Head of caudate nucleus (tissue), 42 donors: ENCODE measurements at places on chromosomes 3 and 15.
A peak's percentile ranks its signal among the peaks of the same experiment; 100 is the strongest.

- no peak for DNase-seq
Observed at GRCh38 chr3:122795674-122796195, 866 bp downstream of the SLC49A4 start.

DNA sequence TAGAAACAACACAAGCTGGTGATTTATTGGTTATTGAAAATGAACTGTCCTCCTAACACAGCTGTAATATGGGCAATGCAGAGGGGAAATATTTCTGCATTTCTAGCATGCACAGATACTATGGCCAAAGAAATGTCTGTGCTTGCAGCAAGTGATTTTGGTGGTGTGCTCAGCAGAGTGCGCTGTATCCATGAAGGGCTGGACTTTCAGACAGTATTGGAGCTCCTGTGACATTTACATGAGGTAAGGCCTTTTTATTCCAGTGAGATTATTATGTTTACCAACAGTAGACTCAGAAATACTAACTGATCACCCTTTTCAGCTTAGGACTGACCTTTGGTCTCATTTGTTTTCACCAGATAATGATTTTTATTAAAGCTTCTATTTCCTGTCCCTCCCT lies 1302.6 kb upstream of the EPHA6 start:
- no peak for DNase-seq

GRCh38 chr15:94236608-94237007 lies 5.2 kb downstream of the MCTP2 start:
- no peak for DNase-seq

- no peak for DNase-seq
Observed at GRCh38 chr3:161637559-161637958, 141.0 kb downstream of the OTOL1 start.

DNA sequence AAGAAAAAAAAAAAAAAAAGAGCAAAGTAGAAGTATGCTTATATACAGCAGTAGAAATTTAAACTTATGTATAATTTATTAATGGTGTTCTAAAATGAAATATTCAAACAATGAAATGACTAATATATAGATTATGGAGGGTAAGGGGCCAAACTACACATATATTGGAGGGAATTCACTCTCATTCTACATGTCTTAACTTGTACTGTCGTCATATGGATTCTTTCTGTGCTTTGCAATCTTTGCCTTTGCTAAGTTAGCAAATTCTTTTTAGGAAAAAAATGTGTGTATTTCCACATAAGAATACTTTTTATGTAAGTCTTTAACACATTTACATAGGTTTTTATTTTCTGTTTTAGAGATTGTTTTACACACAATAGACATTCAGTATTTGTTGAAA lies 118.9 kb upstream of the MBNL1 start:
- no peak for DNase-seq

- DNase-seq: no peak
Observed at GRCh38 chr3:119945291-119945690, 149.0 kb downstream of the GSK3B start.

DNA sequence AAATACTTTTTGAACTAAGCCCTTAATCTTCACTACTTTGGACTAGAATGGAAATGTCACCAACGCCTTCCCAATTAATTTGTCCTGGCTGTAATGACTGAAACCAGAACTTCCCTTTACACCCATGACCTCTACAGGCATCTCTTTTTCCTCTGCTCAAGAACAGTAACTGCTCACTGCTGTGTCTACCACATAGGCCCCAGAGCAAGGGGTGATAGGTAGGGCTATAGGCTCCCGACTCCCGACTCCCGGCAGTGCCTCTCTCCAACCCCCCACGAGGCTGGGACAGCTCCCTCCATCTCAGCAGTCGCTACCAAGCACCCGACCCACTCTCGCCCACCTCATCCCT lies 384 bp upstream of the LEKR1 start:
- no peak for DNase-seq

DNA sequence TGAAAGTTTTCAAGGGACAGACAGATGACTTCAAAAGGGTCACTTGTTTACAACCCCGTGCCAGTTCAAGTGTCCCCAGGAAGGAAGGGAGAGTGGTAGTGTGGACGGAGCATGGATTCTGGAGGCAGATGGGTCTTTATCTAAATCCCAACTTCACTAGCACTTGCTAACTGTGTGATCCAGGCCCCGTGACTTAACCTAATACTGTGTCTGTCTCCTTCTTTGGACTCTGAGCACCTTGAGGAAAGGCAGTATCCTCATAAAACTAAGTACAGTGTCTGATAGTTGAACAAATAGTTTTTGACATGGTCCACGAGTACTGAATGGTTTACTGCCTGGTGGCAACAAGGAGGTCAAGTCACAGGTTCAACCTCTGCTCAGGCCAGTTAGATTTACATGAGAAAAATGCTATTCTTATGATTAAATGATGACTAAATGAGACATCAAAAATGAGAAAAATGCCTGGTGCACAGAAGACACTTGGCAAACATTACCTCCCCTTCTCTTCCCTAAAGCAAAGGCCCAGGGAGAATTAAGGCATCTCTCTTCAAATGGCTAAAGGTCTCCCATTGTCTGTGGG lies 48.9 kb downstream of the ABCC5 start:
- DNase-seq: no peak

- DNase-seq: no peak
Observed at GRCh38 chr3:33491721-33492120, 51.5 kb upstream of the UBP1 start.

- DNase-seq: no peak
Observed at GRCh38 chr3:102092617-102093466, 243.5 kb downstream of the NFKBIZ start.

DNA sequence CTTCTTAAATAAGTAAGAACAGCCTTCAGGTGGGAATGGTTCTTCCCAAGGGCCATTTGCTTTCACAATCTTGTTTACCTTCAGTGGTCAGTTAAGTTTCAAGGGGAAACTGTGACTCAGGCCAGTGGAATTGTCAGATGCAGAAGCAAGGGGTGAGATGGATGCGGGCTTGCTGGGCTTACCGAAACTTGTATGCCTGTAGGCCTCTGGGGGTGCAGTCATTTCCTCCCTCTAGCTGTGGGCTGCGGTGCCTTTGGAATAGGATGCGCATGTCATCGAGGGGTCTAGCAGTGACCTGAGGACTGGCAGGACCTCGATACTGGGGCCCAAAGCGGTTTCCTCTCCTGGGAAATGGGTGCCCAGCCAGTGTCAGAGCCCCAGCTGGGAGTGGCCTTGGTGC lies 121.6 kb downstream of the EEFSEC start:
- DNase-seq: no peak

GRCh38 chr15:52567871-52568600 lies 794 bp downstream of the ARPP19 start:
- peak; percentile 28 for DNase-seq

- DNase-seq: no peak
Observed at GRCh38 chr3:153334558-153334957, 172.5 kb downstream of the RAP2B start.

DNA sequence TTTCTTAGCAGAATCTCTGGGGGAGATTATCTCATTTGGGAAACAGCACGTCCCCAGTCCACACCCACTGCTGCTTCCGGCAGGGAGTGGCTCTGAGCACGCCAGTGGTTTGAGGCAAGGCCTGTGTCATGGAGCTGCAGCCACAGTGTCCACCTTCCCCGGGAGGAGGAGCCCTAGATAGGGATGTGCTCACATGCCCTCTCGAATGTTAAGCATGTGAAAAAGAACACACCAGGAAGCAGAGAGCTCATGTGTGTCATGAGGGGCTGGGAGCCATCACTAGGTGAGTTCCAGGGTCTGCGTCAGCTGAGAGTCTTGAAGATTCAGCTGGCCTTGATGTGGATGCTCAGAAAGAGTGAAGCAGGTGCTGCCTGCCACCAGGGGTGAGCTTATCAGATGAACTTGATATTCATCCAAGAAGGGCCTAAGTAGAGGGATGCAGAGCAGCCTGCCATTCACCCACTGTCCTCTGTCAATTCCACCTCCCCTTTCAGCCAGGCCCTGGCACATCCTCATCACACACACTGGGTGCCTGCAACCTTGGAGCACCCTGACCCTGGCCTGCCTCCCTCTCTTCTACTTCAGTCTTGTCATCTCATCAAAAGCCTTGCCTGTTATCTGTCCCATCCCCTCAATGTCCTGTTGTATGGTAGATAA lies 16.3 kb downstream of the ITGA11 start:
- peak; percentile 27 for DNase-seq

- DNase-seq: no peak
Observed at GRCh38 chr15:31803388-31803884, 226.9 kb upstream of the CHRNA7 start.

DNA sequence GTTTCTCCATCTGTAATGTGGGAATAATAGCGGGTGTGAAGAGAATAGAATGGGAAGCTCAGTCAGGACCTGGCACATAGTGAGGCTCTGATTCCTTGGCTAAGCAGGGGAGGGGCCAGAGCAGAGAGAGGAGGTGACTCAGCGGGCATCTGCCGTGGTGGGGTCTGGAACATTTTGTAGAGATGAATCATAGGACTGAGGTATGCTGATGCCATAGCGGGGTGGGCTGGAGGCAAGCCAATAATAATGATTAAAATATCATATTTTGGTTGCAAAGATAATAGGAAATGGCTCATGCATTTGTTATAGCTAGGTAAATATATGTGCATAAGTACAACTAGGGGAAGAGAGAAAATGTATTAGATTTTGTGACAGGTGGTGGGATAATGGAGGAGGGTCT lies 11.2 kb downstream of the TGM4 start:
- no peak for DNase-seq

DNA sequence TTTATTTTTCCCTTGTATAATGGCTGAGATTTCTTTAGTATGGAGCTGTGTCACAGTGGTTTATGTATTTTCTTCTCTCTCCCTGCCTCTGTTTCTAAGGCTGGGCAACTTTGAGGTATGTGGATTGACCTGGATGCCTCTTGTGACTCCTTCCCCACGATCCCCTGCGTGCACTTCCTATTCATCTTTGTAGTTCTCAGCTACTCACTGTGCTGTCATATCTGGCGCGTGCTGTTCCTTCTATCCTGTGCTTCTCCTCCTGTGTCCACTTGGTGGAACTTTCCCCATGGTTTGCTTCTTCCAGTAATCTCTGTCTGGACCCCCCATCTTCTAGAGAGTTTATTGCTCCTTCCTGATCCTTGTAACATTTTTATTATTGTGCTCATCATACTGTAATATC lies 97.3 kb downstream of the AKAP13 start:
- DNase-seq: no peak

DNA sequence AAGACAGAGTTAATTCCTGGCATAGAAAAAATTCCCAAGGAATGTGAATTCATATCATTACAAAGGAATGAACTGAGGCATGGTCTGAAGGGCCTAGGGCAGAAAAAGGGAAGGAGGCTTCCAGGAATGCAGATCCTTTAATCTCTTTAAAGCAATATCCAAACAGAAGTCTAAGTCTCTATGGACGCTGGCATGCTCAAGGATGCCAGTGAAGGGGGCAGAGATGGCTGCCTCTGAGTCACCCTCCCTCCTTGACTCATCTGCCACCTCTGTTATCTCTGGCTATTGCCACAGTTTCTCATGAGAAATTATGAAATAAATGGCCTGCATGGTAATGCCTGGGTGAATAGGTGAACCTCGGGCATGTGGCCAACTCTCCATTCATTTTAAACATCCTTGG lies 96.3 kb upstream of the BCL6 start:
- DNase-seq: no peak

GRCh38 chr3:125591116-125591760 lies 4.1 kb downstream of the OSBPL11 start:
- no peak for DNase-seq

GRCh38 chr15:23064156-23064555 lies 24.8 kb upstream of the TUBGCP5 start:
- no peak for DNase-seq

- peak; percentile 5 for DNase-seq
Observed at GRCh38 chr3:127442506-127442905, 148.0 kb downstream of the TPRA1 start.

GRCh38 chr15:73359651-73360050 lies 9.1 kb downstream of the HCN4 start:
- no peak for DNase-seq

- DNase-seq: no peak
Observed at GRCh38 chr15:90686435-90687218, 30.5 kb upstream of the BLM start.

- DNase-seq: no peak
Observed at GRCh38 chr3:90055666-90056065, 948.2 kb downstream of the EPHA3 start.

DNA sequence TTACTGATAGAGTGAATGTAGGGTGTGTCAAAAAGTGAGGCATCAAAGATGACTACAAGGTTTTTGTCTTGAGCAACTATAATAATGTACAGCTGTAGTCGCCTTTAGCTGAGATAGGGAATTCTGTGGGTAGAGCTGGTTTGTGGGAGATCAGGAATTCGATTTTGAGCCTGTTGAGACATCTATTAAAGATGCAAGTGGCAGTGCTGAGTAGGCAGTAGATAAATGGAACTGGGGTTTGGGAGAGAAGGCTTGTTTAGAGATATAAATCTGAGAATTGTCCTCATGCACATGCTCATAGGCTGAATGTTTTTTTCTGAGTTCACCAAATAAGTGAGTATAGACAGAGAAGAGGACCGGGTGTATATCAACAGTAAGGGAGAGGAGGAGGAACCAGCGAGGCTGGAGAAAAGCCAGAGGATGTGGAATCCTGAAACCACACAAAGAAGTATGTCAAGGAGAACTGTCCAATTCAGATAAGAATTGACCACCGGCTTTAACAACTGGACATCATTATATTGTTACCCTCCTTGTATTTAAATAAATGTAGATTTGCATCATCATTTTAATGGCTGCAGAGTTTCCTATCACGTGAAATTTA lies 146.0 kb upstream of the TNIK start:
- DNase-seq: no peak

DNA sequence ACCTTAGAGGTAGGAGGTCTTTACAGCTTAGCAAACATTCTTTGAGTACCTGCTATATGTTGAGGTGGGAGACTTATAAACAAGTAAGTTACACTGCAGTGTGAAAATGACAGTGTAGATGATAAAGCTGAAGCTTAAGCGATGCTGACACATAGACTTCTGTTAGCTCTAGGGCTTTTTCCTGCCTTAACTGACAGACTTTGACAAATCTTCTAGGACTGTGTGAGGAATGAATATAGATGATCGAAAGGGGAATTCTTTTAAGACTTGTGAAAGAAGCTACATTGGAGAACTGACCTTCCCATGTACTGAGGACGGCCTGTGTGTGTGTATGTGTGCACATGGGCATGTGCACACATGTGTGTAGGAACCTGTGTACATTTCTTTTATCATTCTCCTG lies 22.7 kb downstream of the BOC start:
- no peak for DNase-seq

- DNase-seq: no peak
Observed at GRCh38 chr15:74257105-74257504, 21.0 kb downstream of the CCDC33 start.

- DNase-seq: peak; percentile 50
Observed at GRCh38 chr3:11832981-11833905, 13.4 kb downstream of the TAMM41 start.
